NCI-H446 treated with DMSO at 0.1 percent for 48 hours (cell line): ENCODE measurements at places on chromosomes 3 and 15.

DNA sequence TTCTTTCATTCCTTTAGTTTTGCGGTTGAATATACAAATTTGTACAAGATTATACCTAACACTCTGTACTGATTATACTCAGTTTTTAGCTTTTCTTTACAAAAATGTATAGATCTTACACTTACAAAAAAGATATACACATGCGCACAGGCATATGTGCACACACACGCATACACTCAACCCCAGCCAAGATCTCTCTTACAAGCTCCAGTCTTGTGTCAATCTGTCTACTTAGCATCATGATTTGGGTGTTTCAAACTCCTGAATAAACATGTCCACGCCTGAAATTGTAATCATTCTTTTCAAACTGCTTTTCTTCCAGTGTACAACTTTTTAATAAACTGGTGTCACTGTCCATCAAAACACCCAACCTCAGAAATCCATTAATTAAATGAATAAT lies 180.7 kb downstream of the NAALADL2 start:
- DNase-seq: no peak

DNA sequence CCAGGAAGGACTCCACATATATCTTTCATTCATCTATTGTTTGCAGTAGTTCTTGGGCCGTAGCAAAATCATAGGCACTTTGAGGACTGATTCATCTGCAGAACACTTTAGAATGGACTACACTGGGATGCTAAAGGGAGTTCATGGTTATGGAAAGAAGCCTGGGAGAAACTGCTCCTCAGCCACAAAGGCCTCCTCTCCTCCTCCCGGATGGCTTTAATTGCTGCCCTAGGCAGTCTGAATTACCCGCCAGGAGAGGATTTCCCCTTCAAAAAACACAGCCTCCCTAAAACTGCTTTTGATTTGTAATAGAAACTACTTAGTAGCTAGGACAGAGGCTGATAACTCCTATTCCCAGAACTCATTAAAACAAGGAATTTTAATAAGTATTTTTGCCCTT lies 4.6 kb downstream of the TMEM266 start:
- no peak for DNase-seq

DNA sequence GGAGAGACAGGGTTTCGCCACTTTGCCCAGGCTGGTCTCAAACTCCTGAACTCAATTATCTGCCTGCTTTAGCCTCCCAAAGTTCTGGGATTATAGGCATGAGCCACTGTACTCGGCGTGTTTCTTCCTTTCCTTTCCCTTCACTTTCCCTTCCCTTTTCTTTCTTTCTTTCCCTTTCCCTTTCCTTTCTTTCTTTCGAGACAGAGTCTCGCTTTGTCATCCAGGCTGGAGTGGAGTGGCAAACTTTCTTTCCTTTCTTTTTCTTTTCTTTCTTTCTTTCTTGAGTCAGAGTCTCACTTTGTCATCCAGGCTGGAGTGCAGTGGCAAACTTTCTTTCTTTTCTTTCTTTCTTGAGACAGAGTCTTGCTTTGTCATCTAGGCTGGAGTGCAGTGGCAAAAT lies 17.4 kb upstream of the LDHAL6B start:
- no peak for DNase-seq

DNA sequence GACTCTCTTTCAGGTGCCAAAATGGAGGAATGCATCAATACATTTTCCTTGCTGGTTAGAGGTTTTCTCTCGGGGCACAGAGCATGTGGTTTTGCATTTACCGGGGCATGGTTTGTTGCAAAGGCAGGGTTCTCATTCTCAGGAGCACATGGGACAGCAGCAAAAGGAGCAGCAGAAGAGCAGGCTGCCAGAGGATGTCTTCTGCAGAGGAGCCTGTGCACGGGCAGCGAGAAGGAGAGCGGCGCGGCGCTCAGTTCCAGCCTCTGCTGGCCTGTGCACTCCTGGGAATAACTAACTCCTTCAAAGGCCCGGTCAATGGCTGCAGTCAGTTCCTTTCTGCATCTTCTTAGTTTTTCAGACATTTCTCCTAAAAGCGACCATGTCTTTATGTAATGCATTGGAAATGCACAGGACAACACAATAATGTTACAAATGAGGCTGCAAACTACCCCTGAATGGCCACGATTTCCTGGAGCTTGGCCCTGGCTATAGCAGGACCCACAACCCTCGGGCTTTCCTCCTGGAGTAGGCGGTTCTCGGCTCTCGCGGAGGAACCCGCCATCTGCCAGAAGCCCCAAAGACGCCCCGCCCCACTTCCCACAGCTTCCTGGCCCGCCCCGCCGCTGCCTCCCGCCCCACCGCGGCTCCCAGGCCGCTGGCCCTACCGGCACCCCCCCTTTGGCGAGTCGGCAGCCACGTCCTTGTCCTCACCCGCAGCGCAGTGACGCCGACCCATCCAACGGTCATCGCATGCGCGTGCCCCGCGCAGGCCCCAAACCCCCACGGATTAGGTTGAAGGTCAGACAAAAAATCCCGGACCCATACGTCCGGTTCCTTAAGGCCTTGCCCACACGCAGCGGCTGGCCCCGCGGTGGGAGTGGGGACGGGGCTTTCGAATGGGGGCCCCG lies at the start of gene C3orf62:
Gene C3orf62, minus strand, starts transcription at position 758 of the 908 bp plus-strand sequence. Its CDS starts 360 bp downstream, at position 398.
- DNase-seq: no peak

- peak; percentile 92 for DNase-seq
Measured at GRCh38 chr15:80072285-80072994, 13.0 kb downstream of the ZFAND6 start.

GRCh38 chr3:119205685-119206084 lies 32.3 kb downstream of the UPK1B start:
- DNase-seq: no peak

GRCh38 chr3:331881-332280 lies 135.3 kb downstream of the CHL1 start:
- no peak for DNase-seq

- peak; percentile 11 for DNase-seq
Measured at GRCh38 chr3:51974963-51975851, at the start of gene ABHD14A. Gene ABHD14A (plus strand): TSS chr3:51975064. CDS start chr3:51975136, 72 bp downstream.

- no peak for DNase-seq
Measured at GRCh38 chr3:72633121-72633520, 215.1 kb downstream of the SHQ1 start.

DNA sequence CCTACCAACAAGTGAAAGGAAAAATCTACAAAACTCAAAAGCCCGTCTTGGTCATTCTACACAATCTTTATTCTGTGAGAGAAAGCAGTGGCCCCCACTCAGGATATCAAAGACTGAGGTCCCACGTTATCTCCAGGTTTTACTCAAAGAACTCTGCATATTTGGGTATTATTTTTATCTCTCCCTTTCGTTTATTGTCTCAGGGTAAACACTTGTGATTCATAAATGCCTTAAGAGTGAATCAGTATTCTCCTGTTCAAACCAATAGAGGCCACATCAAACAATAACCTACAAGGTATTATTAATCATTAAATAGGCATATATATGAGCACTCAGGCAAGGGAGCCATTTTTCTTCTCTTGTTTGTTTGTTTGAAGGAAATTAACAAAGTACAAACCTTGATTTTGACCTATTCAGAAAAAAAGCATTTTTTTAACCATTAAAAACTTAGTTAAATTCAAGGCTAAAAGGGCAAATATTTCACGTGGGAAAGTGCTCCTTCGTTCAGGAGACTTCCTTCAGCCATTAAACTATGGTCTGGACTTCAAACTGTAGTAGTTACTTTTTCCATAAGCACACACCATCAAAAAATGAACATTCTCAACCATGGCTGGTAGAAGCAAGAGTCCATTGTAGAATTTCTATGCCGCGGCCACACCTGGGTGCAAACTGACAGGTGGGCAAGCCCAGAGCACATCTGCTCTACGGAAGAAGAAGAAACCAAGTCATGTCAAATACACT lies 13.9 kb upstream of the HES1 start:
- DNase-seq: no peak

- no peak for DNase-seq
Measured at GRCh38 chr15:95690631-95691340, 639.7 kb upstream of the NR2F2 start.

DNA sequence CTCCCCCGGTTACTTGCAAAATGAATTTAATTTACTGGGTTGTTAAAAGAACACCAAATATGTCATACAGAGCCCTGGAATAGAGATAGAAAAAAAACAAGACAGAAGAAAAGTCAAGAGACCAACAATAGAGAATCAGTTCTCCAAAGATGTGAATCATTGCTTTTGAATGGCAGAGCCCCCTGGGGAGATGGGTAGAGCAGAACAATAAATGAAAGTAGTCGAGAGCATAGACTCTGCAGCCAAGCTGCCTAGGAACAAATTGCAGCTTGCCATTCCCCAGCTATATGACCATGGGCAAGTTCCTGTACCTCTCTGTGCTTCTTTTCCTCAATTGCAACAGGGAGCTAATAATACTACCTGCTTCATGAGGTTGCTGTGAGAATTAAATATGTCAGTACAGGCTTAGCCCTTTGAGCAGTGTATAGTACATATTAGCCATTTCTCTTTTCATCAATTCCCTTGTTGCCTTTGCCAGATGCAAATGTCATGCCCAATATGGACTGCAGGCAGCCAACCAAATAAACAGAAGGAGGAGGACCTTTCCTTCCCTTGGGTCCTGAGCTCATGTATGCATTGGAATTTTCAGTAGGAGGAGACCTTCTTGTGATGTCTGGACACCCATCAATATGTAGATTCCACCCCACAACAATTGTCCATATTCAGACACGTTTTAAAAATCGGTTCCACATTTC lies 25.0 kb upstream of the BFSP2 start:
- no peak for DNase-seq

- no peak for DNase-seq
Measured at GRCh38 chr3:33491721-33492120, 51.5 kb upstream of the UBP1 start.

DNA sequence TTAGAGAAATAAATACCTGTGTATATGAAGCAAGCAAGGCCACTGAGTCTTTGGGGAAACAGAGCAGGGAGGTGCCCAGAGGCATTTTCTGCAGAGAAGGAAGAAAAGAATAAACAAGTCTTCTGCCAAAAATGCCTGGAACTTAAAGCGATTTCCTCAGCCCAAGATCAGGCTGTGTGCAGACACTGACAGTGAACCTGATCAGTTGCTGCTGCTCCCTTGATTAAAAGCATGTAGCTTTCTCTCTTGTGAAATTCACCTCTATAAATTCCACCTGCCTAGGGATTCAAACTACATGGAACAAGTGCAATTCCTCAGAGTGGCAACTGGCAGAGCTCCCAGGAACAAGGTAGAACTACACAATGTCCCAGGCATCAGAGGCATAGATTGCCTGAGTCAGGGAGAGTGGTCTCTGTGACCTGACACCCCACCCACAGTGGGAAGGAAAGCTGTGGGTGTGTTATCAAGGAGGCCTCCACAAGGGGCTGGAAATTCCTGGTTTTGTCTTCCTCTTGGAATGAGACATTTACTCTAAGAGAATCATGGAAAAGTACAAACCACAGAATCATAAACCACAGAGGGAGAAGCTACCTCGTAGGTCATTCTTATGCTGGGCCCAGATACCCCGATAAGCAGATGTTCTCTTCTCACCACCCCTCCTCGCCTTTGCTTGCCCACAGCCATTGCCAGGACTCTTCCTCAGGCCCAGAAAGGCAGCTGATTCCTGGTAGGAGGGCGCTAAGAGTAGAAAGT lies 1.8 kb upstream of the ZBTB38 start:
- no peak for DNase-seq

GRCh38 chr3:88632226-88632625 lies 475.2 kb upstream of the EPHA3 start:
- DNase-seq: no peak

- DNase-seq: no peak
Measured at GRCh38 chr3:16305111-16305541, 40.1 kb downstream of the OXNAD1 start.

- no peak for DNase-seq
Measured at GRCh38 chr15:40079456-40079855, 29.2 kb downstream of the BMF start.

GRCh38 chr15:70646169-70646568 lies 117.2 kb downstream of the UACA start:
- DNase-seq: no peak

GRCh38 chr3:37963016-37963415 lies 27.6 kb upstream of the VILL start:
- no peak for DNase-seq

DNA sequence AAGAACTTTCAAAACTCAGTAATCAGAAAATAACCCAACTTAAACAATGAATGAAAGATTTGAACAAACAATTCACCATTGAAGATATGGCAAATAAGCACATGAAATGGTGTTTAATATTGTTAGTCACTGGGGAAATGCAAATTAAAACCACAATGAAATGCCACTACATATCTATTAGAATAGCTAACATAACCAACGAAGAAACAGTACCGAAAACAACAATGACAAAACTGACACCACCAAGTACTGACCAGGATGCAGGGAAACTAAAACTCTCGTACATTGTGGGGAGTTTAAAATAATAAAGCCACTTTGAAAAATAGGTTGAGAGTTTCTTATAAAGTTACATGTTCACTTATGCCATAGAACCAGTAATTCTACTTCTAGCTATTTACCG lies 69.1 kb downstream of the KBTBD8 start:
- no peak for DNase-seq

- DNase-seq: no peak
Measured at GRCh38 chr3:122975163-122975923, 52.2 kb downstream of the SEMA5B start.

- no peak for DNase-seq
Measured at GRCh38 chr3:71310359-71310979, 273.1 kb downstream of the FOXP1 start.

DNA sequence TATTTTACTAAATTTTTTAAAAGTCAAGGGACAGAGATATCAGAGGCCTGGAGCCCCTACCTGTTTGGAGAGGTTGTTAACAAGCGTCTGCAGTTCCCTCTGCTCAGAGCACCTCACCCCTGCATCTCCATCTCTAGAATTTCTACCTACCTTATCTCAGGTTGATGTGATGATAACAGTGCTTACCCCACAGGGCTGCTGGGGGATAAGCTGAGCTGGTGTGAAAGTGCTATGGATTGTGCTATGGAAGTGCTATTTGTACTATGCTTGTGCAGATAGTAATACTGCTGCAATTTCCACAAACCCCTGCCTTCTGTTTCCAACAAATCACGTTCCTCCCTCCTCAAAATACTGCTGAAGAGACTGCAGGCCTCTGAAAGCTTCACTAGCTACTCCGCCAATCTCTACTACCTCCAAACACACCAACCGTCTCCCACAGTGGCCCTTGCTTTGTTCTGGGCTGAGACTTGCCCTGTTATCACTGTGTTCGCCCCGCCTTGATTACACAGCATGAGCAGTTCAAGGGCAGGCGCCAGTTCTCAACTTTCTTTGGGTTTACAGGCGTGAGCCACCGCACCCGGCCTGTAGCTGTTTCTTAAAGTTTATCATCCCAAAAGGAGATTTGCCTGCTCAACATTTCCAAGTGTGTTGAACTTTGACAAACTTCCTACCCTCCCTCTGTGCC lies 28.4 kb upstream of the PARL start:
- no peak for DNase-seq
